CD4-positive, alpha-beta T cell treated with Interleukin-4 for 4 hours (primary cell): ENCODE measurements at places on chromosomes 16 and 17.

DNA sequence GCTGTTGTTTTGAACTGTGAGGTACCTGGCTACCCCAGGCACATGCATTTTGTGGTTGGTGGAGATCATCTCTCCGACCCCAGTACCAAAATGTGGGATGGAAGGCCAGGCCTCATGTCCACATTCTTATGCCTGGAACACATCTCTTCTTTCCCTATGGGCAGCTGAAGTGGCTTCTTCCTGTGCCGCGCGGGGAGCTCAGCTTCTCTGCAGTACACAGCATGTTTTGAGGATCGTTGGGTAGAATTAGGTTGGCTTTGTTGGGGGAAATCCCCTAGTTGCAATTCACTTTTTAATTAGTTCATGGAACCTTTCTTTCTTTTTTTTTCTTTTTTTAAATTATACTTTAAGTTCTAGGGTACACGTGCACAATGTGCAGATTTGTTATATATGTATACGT lies 242.1 kb downstream of the MSI2 start:
- DNase-seq, result no peak

GRCh38 chr16:22353191-22353919 lies 21.1 kb downstream of the CDR2 start:
- peak; percentile 74 for DNase-seq

- no peak for DNase-seq
Measured at GRCh38 chr16:30786115-30786935, 680 bp downstream of the ZNF629 start.

DNA sequence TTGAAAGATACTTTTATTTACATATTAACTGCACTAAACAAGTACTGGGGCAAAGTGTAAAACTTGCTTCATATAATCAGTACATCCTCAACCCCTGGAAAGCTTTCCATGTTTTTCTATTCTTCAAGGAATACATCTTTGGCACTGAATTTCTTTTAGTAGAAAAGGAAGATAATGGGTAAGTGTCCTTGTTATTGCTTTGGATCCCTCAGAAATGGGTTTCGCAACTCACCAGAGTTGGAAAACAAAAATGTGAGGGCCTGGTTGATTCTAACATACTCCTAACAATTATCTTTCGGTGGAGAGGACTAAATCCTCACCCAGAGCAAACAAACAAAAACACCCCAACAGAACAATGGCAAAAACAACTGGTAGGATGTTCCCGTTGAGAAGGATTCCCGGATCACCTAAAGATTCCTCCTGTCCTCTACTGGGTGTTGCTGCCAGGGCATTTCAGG lies 120.4 kb downstream of the PARN start:
- no peak for DNase-seq

GRCh38 chr17:57935833-57936807 lies 19.1 kb downstream of the CUEDC1 start:
- no peak for DNase-seq

DNA sequence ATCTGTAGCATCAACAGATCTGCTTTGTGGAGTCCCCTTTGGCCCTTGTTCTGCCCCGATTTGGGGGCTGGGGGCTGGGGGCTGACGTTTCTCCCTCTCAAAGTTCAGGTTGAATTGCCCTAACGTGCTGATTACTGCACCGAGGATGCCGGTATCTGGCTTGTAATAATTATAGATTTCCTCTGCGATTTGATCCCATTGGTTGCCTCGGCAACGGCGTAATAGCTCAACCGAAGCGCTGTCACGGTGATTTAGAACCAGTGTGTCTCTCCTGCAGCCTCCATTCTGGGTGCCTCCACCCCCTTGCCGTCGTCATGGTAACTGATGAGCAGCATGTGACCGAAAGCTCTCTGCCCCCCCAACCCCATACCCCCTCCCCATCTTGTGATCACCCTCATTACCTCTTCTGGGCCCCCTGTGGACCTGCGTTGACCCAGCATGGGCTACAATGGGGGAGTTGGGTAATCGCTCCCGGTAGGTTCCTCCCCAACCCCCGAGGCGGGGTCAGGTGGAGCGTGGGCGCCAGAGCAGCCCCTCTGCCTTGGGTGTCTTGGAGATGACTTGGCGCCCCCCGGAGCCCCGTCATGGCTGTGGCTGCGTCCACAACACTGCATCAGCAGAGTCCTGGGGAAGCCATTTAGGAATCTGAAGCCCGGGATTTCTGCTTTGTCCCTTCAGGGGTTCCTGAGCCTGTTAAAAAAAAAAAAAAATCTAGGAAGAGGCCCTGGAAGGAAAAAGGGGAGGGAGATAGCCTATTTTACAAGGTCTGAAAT lies 38.4 kb downstream of the ABAT start:
- no peak for DNase-seq

- no peak for DNase-seq
Measured at GRCh38 chr16:30526137-30526822, at the start of gene ZNF768. Gene ZNF768 (minus strand): TSS chr16:30526566. CDS start chr16:30526413, 153 bp downstream.

GRCh38 chr17:57924677-57925076 lies 30.5 kb downstream of the CUEDC1 start:
- DNase-seq, result no peak

DNA sequence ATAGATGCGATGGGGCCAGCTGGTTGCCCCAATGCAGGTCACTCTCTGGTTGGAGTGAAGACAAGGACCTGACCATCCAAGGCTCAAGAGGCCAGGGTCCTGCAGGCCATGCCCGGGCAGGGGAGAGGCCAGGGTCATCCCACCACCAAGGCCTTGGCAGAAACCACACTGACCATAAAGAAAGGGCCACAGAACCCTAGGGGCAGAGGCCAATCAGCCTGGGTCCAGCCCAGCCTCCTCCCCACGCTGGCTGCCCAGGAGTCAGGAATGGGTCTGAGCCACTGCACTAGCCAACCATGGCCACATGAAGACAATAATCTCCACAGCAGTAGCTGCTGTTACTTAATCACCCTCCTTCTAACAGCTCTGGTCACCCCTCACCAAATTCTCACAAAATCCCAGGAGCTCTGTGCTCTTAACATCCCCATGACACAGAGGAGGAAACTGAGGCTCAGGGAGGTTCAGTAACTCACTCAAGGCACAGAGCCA lies 10.2 kb upstream of the BCAR1 start:
- DNase-seq, result no peak

- DNase-seq, result no peak
Measured at GRCh38 chr16:1159973-1160772, 7.3 kb downstream of the CACNA1H start.

DNA sequence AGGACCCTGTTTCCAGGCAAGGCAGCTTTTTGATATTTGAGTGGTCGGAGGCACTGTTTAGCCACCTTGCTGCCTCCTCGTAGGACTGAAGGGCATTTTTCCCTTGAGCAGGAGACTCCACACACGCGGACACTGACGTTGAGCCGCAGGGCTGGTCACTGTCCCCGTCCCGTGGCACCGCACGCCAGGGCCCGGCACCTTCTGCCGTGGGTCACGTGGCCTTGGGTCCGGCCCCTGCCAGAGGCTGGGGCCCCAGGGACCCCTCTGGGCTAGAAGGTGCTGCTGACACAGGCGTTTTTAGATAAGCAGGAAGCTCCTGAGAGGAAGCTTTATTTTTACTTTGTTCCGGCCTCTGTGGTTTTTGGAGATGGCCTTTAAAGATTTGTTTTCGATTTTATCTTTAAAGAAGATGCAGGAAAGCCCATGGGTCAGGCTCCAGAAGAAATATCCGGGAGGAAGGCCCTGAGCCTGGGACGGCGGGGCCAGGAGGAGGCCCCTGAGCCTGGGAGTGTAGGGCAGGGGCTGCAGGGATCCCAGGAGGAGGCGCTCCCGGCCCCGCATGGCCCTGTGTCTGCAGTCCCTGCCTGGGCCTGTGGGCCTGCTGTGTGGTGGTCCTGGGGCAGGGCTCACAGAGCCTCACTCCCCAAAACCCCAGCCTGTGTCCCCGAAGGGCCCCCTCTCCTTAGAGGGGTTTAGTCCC lies 30.5 kb upstream of the GNG13 start:
- no peak for DNase-seq

GRCh38 chr17:50830994-50831393 lies 4.4 kb upstream of the WFIKKN2 start:
- DNase-seq, result no peak

DNA sequence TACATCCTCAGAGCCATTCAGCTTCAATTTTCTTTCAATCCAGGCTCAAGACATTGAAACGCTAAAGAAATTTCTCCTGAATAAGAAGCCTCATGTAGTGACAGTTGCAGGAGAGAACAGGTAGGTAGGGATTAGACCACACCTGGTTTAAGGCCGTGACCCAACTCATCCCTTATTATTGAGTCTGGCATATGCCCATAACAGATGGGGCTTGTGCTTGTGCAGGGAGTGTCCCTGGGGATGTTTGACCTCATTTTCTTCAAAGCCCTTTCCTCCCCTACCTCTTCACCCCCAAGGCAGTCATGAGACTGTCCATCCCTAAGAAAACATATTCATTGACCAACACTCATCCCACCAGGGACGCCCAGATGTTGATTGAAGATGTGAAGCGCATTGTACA lies 24.3 kb downstream of the SUPT6H start:
- no peak for DNase-seq

DNA sequence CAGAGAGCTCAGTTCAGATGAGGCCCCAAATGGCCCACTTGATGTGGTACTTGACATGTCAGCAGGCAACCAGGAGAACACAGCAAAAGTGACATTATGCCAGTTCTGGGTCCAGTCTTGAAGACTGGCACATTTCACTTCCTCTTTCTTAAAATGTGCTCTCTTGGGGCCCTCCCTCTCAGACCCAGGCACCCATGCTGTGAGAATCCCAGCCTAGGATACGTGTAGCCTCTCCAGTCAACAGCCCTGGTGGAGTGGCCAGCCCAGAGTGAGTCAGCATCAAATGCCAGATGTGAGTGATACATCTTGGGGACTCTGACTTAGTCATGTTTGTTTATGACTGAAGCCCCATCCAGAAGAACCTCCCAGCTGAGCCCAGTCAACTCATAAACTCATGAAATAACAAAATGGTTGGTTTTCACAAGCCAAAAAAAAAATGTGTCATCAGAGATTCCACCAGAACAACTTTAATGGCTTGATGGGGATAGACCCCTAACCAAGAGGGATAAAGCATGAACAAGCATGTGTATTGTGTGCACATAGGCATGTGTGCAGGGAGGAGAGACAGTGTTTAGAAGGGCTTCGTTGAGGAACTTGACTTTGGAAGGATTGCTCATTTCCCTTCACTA lies 82.5 kb upstream of the TNRC6C start:
- DNase-seq, result peak; percentile 54

- DNase-seq, result peak; percentile 43
Measured at GRCh38 chr17:75181608-75182318, 996 bp downstream of the SUMO2 start.

GRCh38 chr16:87860553-87861299 lies 8.6 kb downstream of the SLC7A5 start:
- no peak for DNase-seq

DNA sequence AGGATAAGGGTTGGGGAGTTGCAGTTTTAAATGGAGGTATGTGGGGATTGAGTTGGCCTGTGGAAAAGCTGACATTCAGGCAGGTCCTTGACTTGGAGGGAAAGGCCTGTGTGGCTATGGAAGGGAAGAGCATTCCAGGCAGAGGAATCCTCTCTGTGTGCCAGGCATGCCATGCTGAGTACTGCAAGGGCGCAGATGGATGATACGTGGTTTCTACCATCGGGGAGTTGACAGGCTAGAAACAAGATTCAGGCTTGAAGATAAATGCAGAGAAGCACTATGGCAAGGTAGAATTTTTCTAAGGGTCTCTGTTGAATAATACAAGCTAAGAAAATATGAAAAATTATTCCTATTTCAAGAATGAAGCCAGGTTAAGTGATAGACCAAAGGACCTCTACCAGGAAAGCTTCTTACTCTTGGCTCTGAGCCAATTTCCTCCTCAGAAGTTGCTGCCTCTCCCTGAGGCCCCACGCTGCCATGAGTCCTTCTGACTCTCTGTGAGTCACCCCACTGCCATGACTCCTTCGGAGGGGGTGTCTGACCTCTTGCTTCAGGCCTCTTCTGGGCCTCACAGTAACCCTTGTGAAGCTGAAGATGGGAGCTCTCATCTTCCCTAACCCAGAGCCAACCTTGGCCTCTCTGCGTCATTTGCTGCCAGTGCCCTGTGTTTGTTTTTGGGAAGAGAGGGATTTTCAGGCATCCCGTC lies 75.8 kb downstream of the WNT3 start:
- no peak for DNase-seq

DNA sequence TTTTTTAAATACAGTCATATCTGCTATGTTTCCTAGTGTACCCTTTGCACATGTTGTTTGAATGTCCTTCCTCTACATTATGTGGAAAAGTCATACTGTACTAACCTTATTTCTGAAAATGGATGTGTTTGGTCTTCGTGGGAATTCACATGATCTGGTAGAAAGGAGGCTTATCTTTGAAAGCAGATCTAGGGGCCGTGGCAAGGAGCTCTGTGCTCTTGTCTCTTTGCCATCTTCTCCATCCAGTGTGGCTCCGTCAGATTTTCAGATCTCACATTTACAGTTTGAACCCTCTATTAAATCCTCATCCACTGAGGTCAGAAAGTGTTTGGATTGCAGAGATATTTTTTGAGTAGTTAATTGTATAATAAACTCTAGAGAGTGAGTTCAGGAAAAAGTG lies 32.9 kb downstream of the MAP2K4 start:
- no peak for DNase-seq

- no peak for DNase-seq
Measured at GRCh38 chr16:74625500-74626350, 18.8 kb upstream of the GLG1 start.

DNA sequence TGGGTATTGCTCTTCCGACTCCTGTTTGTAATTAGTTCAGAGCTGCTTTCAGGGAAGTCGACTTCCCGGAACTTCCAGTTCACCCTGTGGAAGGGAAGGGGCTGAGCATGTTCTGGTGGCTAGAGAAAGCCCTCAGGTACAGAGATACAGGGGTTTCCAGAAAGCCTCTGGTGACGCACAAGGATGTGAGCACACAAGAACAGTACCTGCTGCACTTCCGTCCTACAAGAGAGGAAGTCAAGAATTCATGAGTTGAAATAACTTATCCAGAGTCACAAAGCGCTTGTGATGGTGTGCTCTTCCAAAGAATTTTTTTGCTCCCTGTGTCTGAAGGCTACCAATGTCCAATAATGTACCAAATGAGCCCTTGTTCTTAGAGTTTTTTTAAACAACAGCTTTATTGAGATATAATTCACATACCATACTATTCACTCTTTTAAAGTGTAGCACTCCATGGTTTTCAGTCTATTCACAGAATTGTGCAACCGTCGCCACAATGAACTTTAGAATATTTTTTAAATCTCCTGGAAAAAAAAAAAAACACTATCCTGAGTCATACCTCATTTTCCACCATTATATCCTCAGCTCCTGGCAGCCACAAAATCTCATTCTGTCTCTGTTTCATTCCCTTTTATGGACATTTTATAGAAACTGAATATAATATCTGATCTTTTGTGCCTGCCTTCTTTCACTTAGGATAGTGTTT lies 327.6 kb downstream of the CDH13 start:
- no peak for DNase-seq

- DNase-seq, result no peak
Measured at GRCh38 chr16:23968176-23968575, 132.4 kb downstream of the PRKCB start.

DNA sequence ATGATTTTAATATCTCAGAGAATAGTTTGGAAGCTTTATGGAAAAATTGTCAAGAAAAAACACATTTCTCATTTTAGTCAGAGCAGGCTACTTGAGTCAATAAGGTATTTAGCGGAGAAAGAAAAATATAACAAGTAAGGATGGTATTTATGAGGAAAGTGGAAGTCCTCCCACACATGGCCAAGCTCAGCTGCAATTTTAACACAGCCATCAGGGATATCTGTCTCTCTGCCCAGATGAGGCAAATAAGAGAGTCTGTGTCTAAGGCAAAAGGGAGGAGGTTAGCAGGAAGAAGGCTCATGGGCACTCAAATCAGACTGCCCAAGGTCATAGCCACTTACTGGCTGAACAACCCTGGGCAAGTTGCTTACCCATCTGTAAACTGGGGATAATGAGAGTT lies 5.2 kb upstream of the CMTM2 start:
- DNase-seq, result no peak
